ENCODE measurements at places on chromosomes 2 and 18.

GRCh38 chr2:64650722-64651338 is 2.9 kb downstream of the SERTAD2 start:
- no peak for DNase-seq

DNA sequence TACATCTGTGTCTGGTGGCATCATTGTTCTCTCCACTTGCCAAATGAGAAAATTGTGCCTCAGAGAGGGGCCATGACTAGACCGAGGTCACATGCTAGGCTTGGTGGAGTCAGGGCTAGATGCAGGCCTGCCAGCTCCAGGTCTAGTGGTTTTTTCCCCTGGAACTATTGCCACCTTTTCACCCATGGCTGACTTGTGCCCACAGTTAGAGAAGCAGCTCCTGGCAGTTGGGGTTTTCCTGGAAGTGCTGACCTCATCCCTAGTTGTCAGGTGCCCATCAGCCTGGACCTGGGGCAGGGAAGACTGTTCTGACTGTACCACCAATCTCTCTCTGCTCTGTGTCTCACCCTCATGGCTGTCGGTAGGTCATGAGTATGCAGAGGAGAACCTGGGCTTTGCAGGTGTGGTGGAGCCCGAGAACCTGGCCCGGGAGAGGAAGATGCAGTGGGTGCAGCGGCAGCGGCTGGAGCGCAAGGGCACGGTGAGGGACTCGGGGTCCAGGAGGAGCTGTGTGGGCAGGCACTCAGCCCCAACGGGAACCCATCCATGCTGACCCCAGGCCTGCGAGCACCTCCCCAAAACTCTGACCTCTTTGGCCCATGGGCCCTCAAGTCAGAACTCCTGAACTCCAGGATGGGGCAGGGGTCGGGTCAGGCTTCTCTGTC is 12.4 kb upstream of the CATIP start:
- no peak for DNase-seq

GRCh38 chr18:50277942-50278341 is 3.4 kb downstream of the MBD1 start:
- DNase-seq: no peak

GRCh38 chr2:152585830-152586484 is 131.3 kb downstream of the PRPF40A start:
- no peak for DNase-seq

DNA sequence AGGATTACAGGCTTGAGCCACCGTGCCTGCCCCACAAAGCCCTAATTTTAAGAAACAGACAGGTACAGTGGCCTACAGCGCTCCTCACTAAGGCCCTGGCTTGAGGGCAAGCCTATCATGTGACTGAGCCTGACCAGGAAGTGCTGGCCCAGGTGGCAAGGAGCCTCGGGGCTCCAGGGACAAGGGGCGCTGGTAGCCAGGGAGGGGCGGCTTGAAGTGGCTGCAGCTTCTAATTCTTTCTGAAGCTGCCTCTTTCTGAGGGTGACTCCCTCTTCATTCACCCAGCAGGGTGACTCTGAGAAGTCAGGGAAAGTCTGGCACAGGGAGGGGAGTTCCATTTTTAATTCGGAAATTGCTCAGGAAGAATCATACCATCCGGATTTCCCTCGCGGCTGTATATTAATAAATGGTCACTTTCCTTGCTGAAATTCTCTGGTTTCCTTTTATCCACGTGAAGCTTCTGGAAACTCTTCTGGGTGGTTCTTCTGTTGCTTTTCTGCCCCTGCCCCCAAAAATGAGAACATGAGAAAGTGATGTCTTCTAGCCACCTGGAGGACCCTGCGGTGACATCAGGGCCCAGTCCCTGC is 115.7 kb downstream of the FAM210A start:
- no peak for DNase-seq

- no peak for DNase-seq
These were observed 89.8 kb downstream of the PRKCE start for GRCh38 chr2:45741161-45741850.

DNA sequence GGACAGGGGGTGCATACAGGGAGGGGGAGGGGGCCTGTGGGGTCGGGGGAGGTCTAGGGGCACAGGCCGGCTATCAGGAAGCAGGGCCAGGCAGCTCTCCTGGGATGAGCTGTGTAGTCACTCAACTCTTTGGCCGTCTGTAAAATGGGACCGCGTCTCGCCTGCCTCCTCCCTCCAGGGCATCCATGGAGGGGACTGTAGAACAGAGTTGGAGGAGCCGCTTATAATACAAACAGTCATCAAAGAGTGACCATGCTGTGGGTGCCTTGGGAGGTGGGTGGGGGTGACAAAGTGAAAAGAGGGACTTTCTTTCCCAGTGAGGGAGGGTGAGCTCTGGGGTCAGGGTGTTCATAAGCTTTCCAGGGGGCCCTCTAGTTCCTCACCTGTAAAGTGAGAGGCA is 169.6 kb upstream of the HAAO start:
- no peak for DNase-seq

- DNase-seq: no peak
These were observed 34.1 kb downstream of the RAB3GAP1 start for GRCh38 chr2:135086222-135086621.

DNA sequence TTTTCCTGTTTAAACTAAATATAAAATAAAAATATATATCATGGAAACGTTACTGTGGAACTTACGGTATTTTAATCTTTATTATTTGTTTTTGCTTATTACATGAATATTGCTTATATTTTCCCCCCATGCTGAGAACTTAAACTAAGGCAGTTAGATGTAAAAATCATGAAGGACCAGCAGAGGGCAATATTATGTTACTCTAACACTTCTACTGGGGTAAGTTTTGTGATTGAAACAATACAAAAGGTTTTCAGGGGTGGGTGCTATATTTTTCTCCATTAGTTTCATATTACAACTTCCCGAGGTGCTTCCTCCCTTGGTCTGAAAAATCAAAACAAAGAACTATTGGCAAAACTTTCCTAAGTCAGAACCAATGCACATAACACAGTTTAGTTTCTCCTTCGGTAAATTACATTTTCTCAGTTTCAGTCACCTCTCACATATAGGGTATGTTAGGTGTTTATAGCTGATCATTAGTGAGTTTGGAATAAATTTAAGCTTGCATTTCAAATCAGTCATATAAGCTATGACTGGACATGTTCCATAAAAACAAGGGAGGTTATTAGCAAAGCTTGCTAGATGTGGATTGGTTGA is 54.8 kb downstream of the ZNF407 start:
- DNase-seq: peak; percentile 57

GRCh38 chr2:220502539-220502938 is 875.1 kb downstream of the SLC4A3 start:
- no peak for DNase-seq

Measured in NCI-H1092 treated with DMSO at 0.1 percent for 48 hours (cell line).